Stimulated activated CD4-positive, alpha-beta T cell treated with anti-CD3 and anti-CD28 coated beads, Interleukin-15, amount 100 ng/mL, for 48 hours (primary cell): ENCODE measurements at places on chromosomes 5 and 9.

DNA sequence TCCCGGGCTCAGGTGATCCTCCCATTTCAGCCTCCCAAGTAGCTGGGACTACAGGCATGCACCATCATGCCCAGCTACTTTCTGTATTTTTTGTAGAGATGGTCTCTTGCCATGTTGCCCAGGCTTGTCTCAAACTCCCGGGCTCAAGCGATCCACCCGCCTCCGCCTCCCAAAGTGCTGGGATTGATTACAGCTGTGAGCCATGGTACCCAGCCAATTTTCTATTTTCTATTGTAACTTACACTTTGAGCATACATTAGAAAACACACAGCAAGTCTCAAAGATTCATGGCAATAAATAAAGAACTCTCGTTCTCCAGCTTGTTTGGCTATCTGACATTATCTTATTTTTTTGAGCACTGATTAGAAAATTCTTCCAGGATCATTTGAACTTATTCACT is 228.7 kb downstream of the ADAMTS6 start:
- no peak for DNase-seq

- DNase-seq: no peak
These were observed 87.6 kb upstream of the CPLX2 start for GRCh38 chr5:175783739-175784138.

DNA sequence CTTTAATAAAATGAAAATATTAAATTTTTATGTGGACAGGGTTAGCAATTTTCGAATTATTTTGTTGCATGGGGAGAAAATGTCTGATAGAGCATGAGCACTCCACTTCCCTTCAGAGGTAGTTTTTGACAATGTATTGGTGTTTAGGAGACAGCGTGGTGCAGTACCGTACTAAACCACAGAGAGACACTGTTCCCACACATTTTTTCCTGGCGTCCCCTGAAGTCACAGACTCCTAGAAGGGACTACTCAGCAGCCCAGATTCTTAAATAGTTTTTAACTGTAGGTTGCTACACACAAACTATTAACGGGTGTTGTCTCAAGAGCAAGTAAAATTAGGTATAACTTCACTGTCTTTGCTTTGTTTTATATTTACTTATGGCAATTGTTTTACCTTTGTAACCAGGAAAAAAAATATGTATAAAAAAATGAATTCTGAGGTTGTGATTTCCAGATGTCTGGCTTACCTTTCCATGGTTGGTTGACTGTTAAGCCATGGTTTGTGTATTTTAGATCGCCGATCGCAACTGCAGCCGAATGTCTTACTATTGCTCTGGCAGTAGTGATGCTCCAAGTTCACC is 171.2 kb downstream of the DOCK8 start:
- no peak for DNase-seq

DNA sequence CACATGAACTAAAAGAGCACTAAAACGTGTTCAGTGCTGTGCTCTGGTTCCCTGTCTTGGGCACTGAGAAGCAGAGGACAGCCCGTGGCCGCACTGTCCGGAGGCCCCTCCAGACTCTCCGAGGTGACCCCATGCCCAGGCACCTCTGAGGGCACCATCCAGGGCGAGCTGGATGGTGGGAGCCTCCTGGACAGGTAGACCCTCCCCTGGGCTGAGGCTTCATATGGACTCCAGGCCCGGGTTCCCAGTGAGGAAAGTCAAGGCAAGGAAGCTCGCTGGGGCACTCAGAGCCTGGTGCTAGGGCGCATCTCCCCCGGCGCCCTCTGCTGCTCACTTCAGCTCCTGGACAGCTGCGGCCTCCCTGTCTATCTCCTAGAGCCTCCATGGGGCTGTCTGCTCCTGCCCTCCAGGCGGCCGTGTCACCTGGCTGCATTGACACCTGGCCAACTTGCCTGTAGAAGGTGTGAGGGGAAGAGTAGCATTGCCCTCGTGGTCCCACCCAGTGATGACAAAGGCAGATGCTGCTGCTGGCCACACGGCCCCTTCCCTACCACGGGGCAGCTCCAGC is 178.2 kb upstream of the IRX1 start:
- DNase-seq: no peak

GRCh38 chr9:116494815-116495634 is 192.1 kb upstream of the TRIM32 start:
- DNase-seq: peak; percentile 12

DNA sequence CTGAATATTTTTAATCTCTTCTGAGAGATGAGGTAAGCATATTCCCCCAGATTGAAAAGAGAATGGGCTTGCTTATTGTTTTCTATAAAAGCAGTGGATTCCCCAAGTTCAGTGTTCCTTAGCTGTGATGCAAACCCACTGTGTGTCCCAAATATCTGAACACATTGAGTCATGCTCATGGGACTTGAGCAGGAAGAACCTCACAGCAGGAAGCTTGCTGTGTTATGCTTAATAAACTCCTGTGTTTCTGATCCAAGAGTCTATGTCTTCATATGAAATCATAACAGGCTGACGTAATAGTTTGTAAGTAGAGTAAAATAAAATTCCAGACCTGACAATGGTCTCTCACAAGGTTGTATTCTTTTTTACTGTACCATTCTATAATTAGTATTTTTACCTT is 24.8 kb upstream of the LOX start:
- no peak for DNase-seq

DNA sequence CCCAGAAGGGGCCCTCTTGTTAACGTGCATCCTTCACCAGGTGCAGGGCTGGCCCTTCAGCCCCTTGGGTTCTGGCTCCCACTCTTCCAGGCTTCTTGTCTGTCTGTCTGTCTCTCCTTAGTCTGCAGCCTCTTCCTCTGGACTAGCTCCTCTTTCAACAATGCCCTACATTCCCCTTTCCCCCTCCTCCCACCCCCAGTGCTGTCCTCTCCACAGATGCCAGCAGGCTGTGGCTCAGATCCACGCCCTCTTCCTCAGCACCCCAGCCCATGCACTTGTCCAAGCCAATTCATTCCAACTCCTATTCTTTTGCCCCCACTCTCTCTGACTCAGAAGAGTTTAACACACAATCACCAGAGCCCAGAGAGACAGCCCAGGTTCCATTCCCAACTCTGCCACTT is 45.2 kb upstream of the ALDH1B1 start:
- DNase-seq: no peak

DNA sequence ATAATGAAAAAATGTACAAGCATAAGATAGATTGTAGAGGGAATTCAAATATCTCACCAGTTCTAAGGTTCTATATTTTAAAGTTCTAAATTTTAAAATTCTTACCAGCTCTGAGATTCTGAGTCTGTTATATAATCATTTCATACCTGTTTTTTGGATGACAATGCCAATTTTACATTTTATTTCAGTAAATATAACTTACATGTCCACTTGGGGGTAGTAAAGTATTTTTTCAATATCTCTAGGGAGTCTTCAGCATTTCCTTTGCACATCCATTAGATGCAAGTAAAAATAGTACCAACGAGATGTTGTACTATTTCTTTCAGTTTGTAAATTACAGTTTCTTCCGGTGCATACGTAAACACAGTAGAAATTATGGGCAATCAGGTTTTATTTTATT is 25.7 kb downstream of the NMUR2 start:
- DNase-seq: no peak

DNA sequence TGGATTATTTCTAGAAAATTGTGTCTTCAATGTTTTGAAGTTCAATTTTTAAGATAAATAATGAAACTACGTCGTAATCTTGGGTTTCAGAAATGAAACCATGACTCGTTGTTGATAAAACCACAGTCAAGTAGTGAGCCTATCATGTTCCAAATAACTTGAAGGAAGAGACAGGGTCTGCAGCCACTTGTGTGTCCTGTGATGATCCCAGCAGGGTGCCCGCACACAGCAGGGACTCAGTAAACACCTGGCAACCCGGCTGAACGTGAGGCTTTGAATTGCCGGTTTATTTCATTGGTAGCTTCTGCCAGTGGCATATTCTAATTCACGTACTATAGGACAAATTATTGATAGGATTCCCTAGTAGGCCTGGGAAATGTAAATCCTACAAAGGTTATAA is 679.6 kb downstream of the IRX1 start:
- no peak for DNase-seq

GRCh38 chr5:148960070-148960769 is 102.6 kb downstream of the SH3TC2 start:
- no peak for DNase-seq

DNA sequence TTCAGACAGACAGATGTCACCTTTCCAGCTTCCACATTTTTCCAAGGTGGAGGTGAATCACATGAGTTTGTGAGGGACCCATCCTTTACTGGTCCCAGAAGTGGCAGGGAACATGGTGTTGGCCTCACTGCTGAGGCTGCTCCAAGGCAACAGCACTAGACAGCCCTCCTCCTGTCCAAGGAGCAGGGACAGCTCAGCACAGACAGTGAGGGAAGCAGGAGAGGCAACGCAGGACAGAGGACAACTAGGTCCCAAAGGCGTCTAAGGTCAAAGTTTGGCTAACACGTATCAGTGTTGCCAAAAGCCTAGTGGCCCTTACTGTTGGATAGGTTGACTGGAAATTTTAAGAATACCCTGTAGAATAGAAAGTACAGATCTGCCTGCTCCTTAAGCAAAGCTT is 251.7 kb upstream of the PANK3 start:
- DNase-seq: no peak

DNA sequence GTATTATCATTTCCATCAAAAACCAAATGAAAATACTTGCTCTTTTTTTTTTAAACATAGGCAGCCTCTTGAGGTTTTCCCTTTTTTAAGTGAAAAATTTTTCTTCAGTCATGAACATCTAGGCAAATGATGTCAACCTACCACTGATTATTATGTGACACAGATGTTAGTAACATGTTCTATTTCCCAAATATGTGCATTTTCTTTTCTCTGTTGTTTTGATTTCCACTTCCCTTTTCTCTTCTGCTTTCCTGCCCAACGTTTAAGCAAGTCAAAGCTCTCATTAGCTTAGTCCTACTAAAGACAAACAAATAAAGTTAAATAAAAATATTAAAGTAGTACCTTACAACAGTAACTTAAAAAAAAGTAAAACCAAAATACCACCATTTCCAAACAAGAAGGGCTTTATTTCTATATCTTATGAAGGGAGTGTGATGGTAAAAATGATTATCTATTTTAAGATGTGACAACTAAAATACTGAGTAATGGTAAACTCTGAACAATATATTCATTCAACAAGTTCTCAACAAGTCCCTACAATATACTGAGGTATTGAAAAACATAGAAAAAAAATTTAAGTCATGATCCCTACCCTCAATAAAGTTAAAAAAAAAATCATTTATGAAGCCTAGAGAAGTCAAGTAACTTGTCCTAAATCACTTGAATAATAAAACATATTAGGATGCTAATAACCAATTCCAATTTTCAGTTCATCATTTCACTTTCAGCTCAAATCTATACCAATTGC is 9.4 kb downstream of the SLC38A9 start:
- no peak for DNase-seq
